ENCODE measurements at places on chromosomes 16 and 17.
A peak's percentile ranks its signal among the peaks of the same experiment; 100 is the strongest.

GRCh38 chr17:74045608-74046280, 157.7 kb upstream of the RPL38 start:
- no peaks in the 10 kb centered on the region for H3K4me1 ChIP-seq
- H3K27me3 ChIP-seq = peaks cover 4% of the 10 kb centered on the region
- no peak for DNase-seq
- no peak overlapping the region for H3K4me3 ChIP-seq
- no peaks in the 10 kb centered on the region for H3K36me3 ChIP-seq

DNA sequence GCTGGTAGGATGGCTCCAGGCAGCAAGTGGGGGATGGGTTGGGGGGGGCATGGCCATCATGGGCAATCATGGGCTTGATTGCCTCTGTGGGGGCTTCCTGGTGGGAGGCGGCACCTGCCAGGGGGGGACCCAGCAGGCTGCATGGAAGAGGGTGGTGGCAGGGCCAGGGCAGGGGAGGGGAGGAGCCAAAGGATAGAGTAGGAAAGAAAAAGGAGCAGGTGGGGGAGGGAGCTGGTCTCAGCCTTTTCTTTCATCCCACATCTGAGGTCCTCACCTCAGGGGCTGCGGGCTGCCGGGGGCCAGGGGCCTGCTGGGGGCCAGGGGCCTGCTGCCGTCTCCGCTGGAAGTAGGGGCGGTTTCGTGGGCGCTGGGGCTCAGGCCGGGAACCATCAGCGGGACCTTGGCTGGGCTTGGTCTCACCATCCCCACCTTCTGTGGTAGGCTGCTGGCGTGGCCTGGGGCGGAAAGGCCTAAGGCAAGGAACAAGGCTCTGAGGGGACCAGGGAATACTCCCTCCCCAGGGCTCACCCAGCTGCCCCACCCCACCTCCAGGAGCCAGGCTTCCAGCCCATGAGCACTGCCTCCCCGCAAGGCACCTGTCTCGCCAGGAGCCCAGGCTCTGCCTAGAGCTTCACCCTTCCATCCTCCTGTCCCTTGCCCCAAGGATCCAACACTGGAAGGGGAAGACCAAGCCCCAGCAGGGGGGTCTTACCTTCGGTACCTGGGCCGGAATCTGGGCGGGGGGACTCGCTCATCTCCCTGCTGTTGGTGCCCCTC, 5.0 kb downstream of the YBX2 start:
- H3K27me3 ChIP-seq = no peaks in the 10 kb centered on the region
- no peaks in the 10 kb centered on the region for H3K36me3 ChIP-seq
- H3K4me3 ChIP-seq = no peak overlapping the region

DNA sequence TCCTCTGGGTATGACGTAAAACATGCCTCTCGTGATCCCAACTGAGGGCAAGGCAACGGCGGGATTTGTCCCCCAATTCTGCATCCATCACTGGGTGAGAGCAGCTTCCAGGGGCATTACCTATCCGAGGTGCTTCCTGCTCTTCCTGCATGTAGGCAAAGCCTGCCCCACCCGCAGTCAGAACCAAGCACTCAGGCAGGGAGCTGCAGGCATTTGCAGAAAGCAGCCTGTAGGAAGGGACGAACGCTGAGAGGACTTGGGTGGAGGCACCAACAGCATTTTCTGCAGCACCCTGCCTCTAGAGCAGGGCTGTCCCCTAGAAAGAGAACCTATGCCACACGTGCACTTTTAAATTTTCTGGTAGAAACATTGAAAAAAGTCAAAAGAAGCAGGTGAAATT, 5.5 kb downstream of the BCO1 start:
- DNase-seq = no peak
- no peaks in the 10 kb centered on the region for H3K4me1 ChIP-seq
- H3K27me3 ChIP-seq = no peaks in the 10 kb centered on the region
- no peak overlapping the region for H3K27ac ChIP-seq

- no peak overlapping the region for H3K4me3 ChIP-seq
- no peak overlapping the region for H3K27ac ChIP-seq
- peaks cover 25% of the 10 kb centered on the region for H3K4me1 ChIP-seq
- H3K27me3 ChIP-seq = no peaks in the 10 kb centered on the region
- no peak for DNase-seq
Measured at GRCh38 chr16:90026135-90026534, 6.9 kb upstream of the DBNDD1 start.

GRCh38 chr17:16107165-16107770, 107.6 kb downstream of the TTC19 start:
- DNase-seq = no peak
- no peaks in the 10 kb centered on the region for H3K4me1 ChIP-seq
- no peak overlapping the region for H3K27ac ChIP-seq
- no peaks in the 10 kb centered on the region for H3K27me3 ChIP-seq
- H3K36me3 ChIP-seq = peaks cover 19% of the 10 kb centered on the region

GRCh38 chr17:1724869-1725641, 551 bp downstream of the WDR81 start:
- peaks cover 16% of the 10 kb centered on the region for H3K36me3 ChIP-seq
- H3K4me1 ChIP-seq = peaks cover 64% of the 10 kb centered on the region
- H3K4me3 ChIP-seq = peak overlapping the region; percentile 72
- H3K27me3 ChIP-seq = no peaks in the 10 kb centered on the region

DNA sequence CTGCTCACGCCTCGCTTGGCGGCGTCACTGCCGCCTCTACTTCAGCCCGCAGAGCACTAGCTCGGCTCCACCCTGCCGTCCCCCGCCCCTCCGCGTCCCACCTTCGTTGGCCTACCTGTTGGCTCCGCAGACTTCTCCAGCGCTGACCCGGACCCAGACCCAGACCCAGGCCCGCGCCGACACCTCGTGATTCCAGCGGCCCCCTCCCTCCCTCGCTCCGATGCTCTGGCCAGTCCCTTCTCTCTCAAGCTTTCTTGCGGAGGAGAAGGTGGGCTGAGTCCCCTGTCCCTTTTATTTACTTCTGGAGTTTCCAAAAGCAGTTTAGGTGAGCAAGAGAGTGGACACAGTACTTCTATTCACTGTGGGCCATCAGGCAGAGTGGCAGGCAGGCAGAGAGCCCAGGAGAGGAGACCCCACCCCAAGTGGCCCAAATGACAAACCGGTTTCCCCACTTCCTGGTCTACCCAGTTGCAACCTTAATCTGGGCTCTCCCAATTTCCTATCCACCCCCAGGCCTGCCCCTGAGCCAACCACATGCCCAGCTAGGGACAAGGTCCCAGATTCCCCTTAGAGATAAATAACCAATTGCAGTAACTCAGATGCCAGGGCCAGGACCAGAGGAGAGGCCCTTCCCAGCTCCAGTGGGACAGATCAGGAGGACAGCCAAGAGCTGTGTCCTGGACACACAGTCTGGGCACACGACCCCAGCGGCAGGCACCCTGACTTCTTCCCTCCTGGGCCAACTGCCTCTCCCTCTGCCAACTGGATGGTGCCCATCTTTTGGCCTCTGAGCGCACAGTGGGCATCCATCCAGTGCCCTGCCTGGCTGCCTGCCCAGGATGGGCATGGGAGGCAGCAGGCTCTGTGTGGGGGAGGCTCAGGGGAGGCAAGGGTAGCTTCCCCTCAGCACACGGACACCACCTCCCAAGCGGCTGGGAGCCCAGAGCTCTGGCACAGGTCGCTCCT, 1.2 kb upstream of the SRCIN1 start:
- H3K4me3 ChIP-seq = no peak overlapping the region
- peaks cover 50% of the 10 kb centered on the region for H3K27me3 ChIP-seq
- H3K36me3 ChIP-seq = no peaks in the 10 kb centered on the region
- peaks cover 13% of the 10 kb centered on the region for H3K4me1 ChIP-seq
- H3K27ac ChIP-seq = no peak overlapping the region
- no peak for DNase-seq

- no peak within 1 kb of the TSS for H3K27ac ChIP-seq
- peaks cover 19% of the 10 kb centered on the region for H3K4me1 ChIP-seq
- H3K27me3 ChIP-seq = no peaks in the 10 kb centered on the region
- DNase-seq = no peak
- H3K4me3 ChIP-seq = no peak within 1 kb of the TSS
- H3K36me3 ChIP-seq = no peaks in the 10 kb centered on the region
Measured at GRCh38 chr17:44389281-44389680, at the start of gene ITGA2B. Gene ITGA2B, minus strand, starts transcription at chr17:44389649. Its CDS starts 176 bp downstream, at chr17:44389473.

DNA sequence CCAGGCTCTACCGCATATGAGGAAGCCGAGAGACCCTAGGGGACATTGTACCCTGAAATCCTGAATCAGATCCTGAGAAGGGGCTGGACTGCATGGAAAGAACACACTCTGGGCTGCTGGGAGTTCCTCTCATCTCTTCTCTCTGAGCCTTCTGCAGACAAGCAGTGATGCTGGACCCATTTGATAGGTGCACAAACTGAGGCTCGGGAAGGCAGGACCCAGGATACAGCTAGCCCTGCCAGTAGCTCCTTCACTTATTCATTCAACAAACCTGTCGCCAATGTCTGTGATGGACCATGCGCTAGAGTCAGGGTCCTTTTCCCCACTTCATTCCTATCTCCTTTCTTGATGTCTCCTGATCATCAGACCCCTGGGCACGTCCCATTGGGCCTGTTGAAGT, 1.9 kb downstream of the SBK1 start:
- H3K27ac ChIP-seq = no peak overlapping the region
- DNase-seq = no peak
- no peaks in the 10 kb centered on the region for H3K27me3 ChIP-seq
- no peaks in the 10 kb centered on the region for H3K36me3 ChIP-seq

- DNase-seq = no peak
- peaks cover 45% of the 10 kb centered on the region for H3K36me3 ChIP-seq
- H3K27ac ChIP-seq = peak overlapping the region; percentile 84
- no peak overlapping the region for H3K4me3 ChIP-seq
- no peaks in the 10 kb centered on the region for H3K27me3 ChIP-seq
Measured at GRCh38 chr17:28553000-28553505, 629 bp upstream of the UNC119 start.

DNA sequence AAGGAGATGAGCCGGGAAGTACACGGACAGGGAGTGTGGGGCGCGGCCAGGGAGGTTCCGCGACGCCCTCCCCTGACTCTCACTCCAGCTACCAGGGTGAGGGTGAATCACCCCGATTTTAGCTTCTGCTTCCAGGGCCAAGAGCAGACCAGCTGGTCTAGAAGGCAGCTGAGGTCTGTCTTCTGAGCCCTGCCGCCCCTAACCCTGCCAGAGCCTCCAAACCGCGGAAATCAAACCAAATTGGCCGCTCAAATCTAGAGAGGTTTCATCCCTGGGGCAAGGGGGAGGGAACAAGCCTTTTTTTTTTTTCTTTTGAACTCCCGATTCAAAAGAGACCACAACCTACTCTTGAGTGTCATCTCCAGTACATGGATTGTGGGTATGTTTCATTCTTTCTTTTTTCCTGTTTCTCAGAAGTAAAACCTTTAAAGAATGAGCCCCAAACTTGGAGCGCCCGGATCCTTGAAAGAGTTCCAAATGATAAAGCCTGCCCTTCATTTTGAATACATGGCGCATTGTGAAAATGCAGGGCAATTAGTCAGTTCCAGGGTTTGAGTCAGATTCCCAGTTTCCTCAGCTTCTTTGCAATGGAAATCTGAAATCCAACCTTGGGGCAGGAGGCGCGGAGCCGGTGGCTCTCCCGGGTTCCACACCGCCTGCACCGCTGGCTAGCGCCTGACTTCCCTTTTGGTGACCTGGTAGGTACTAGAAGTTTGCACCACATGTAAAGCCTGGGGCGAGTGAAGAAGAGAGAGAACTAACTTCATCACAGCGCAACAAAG, 16.5 kb upstream of the ZFHX3 start:
- H3K4me3 ChIP-seq = no peak overlapping the region
- no peaks in the 10 kb centered on the region for H3K4me1 ChIP-seq
- no peak for DNase-seq
- peaks cover 18% of the 10 kb centered on the region for H3K27me3 ChIP-seq

- peaks cover 19% of the 10 kb centered on the region for H3K36me3 ChIP-seq
- peak overlapping the region; percentile 79 for H3K27ac ChIP-seq
- no peaks in the 10 kb centered on the region for H3K27me3 ChIP-seq
- peak; percentile 77 for DNase-seq
Measured at GRCh38 chr16:57000271-57001025, 11.1 kb downstream of the NLRC5 start.

DNA sequence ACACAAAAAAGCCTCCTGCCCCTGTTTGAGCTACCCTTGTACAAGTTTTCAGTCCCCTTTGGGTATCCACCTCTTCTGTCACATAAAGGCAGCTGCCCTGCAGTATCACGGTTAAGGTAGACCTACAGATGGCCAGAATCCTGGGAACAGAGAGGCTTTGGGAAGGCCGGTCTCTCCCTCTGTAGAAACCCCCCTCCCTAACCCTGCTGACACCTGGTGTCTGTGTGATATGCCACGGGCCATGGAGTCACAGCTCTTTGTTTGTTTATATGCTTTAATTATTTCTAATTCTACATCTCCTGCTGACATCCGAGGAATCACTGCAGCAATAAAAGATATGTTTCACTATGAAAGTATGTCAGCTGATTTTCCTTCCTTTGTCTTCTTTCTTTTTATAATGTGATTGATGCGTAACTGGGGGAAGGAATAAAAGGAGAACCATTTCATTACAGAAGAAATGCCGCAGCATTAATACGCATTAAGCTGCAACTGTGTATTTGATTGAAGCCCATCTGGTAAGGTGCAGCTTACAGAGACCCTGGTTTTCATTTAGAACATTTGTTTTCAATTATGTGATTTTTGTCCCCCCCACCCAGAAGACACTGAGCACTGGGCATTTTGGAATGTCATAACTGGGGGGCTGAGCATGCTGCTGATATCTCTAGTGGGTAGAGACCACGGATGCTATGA, 142.1 kb downstream of the SLC39A11 start:
- H3K27me3 ChIP-seq = no peaks in the 10 kb centered on the region
- H3K4me3 ChIP-seq = no peak overlapping the region
- no peak overlapping the region for H3K27ac ChIP-seq
- no peaks in the 10 kb centered on the region for H3K4me1 ChIP-seq
- DNase-seq = no peak
- no peaks in the 10 kb centered on the region for H3K36me3 ChIP-seq

- no peaks in the 10 kb centered on the region for H3K36me3 ChIP-seq
- H3K4me1 ChIP-seq = peaks cover 75% of the 10 kb centered on the region
- DNase-seq = no peak
- no peak overlapping the region for H3K4me3 ChIP-seq
- H3K27me3 ChIP-seq = no peaks in the 10 kb centered on the region
Measured at GRCh38 chr16:3857189-3858043, 23.1 kb downstream of the CREBBP start.

- peak overlapping the region; percentile 20 for H3K27ac ChIP-seq
- H3K27me3 ChIP-seq = no peaks in the 10 kb centered on the region
- H3K4me1 ChIP-seq = peaks cover 59% of the 10 kb centered on the region
- H3K36me3 ChIP-seq = peaks cover 32% of the 10 kb centered on the region
Measured at GRCh38 chr16:66563574-66564334, 2.5 kb upstream of the CMTM1 start.

DNA sequence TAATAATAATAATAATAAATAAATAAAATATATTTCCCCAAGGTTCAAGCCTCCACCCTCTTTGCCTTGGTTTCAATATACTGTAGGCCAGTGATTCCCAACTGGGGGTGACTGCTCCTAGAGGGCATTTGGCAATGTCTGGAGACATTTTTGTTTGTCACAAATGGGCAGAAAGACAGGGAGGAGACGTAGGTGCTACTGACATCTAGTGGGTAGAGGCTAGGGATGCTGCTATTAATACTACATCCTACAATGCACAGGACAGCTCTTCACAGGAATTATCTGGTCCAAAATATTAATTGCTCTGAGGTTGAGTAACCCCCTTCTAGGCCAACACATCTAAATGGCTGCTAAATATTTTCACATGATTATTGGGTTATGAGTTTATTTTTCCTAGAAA, 12.8 kb upstream of the PRR14 start:
- H3K27ac ChIP-seq = no peak overlapping the region
- H3K36me3 ChIP-seq = no peaks in the 10 kb centered on the region
- DNase-seq = no peak
- peaks cover 13% of the 10 kb centered on the region for H3K4me1 ChIP-seq

Measured in CD4-positive, alpha-beta memory T cell (primary cell).